Stimulated activated CD4-positive, alpha-beta T cell treated with anti-CD3 and anti-CD28 coated beads, Interleukin-15, amount 100 ng/mL, for 1 hour (primary cell): ENCODE measurements at places on chromosomes 13 and 19.
A peak's percentile ranks its signal among the peaks of the same experiment; 100 is the strongest.

DNA sequence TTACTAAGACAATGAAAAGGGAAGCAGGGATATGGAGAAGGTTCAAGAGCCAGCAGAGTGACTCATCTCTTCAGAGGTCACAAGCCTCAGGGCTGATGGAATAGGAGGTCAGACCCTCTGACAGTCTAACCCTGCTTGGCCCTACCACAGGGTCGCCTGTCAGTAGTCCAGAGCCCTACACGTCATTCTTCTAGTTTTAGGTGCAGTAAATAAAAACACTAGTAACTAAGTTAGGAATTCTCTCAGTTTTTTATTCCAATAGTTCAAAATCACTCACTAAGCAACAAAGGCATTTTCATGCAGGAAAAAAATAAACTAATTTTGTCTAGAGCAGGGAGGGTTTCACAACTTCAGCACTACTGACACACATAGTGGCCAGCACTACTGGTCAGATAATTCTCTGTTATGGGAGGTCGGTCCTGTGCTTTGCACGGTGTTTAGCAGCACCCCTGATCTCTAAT, 27.2 kb downstream of the FOXO1 start:
- no peak for DNase-seq

GRCh38 chr19:18102916-18103542, 5.5 kb downstream of the MAST3 start:
- DNase-seq, result no peak

DNA sequence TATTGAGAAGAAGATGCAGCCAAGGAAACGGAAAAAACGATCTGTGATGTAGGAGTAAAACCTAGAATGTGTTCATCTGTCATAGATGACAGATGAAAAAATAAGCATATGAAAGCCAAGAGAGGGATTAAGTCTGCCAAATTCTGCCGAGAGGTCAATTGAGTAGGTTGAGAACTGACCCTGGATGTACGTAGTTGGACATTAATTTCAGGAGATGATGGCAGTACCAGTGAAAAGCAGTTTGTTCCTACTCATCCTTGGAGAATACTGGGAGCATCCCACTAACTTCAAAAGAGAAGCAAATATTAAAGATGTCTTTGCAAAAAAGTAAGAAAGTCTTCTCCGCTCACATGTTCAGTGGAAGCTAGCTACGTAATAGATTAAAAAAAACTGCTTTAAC, 11.8 kb upstream of the FGF9 start:
- no peak for DNase-seq

DNA sequence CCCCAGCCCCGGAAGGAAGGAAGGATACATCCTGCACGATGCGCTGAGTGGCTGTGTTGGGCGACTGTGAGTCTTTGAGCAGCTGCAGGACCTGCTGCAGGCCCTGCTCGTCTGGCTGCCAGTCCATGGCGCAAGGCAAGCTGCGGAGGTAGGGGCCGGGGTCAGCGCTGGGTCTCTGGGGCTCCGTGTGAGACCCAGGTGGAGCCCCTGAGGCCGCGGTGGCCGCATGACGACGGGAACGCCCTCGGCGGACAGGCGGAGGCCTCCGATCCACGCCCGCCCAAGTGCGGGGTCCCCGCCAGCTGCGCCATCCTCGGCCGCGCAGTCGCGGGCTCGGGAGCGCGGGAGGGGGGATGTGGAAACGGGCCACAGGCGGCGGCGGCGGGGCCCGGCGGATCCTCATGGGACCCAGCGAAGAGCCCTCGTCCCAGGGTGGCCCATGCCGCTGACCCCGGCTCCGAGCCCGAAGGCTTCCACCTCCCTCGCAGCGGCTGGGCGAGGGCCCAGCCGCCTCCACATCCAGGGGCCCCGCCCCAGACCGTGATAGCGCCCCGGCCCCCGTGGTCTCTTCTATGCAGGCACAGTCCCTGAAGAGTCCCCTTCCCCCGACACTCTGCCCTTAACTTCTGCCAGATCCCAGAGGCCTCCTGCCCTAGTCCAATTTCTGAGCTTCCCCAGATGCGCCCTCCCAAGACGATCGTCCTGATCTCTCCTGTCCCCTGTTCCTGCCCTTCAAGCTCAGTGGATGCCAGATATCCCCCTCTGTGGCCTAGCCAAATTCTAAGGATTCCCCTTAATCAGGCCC, 2.7 kb downstream of the TNPO2 start:
- no peak for DNase-seq

DNA sequence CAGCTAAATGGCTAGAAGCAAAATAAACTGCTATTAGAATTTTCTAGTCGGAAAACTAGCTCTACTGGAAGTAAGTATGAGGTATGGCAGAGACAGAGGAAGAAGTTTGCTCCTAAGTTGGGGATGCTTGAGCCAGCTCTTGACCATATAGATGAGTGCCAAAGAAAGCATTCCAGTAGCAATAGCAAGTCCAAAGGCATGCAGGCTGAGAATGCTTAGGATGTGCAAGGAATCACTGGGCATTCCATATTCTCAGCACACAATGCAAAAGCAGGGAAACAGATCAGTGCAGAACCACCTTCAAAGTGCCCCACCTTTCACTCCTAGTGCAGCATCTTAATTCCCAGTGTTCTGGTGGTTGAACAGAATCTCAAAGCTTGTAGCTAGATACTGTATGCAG, 32.9 kb downstream of the SERTM1 start:
- DNase-seq, result no peak

- no peak for DNase-seq
Observed at GRCh38 chr13:49063497-49063896, 87.8 kb downstream of the FNDC3A start.

DNA sequence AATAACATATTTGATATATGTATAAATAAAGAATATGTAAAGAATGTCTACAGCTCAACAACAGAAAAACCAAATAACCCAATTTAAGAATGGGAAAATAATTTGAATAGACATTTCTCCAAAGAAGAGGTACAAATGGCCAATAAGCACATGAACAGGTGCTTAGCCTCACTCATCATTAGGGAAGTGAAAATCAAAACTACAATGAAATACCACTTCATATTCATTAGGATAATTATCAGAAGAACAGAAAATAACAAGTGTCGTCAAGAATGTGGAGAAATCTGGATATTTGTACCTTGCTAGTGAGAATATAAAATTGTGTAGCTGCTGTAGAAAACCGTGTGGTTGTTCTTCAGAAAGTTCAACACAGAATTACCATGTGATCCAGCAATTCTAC, 8.4 kb upstream of the SUPT20H start:
- no peak for DNase-seq

- DNase-seq, result peak; percentile 37
Observed at GRCh38 chr19:50147462-50148423, 15.3 kb downstream of the IZUMO2 start.

DNA sequence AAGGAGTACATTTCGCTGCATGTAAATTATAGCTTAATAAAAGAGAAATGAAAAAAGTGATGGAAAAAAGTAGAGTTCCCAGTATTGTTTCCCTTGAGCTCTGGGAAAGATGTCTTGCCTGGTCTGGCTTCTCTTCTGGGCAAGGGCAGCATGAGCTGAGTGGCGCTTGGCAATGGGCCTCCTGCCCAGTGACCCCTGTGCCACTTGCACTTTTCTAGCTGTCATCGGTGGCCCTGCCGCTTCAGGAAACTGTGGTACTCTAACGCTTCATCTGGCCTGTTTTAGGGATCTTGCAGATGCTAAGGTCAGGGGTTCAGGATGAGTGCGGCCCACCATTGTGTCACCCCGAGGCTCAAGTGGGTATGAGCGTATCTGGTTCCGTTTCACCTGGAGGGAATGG, 161.4 kb downstream of the MTUS2 start:
- no peak for DNase-seq

- DNase-seq, result no peak
Observed at GRCh38 chr19:4215807-4216206, 13.5 kb upstream of the EBI3 start.

DNA sequence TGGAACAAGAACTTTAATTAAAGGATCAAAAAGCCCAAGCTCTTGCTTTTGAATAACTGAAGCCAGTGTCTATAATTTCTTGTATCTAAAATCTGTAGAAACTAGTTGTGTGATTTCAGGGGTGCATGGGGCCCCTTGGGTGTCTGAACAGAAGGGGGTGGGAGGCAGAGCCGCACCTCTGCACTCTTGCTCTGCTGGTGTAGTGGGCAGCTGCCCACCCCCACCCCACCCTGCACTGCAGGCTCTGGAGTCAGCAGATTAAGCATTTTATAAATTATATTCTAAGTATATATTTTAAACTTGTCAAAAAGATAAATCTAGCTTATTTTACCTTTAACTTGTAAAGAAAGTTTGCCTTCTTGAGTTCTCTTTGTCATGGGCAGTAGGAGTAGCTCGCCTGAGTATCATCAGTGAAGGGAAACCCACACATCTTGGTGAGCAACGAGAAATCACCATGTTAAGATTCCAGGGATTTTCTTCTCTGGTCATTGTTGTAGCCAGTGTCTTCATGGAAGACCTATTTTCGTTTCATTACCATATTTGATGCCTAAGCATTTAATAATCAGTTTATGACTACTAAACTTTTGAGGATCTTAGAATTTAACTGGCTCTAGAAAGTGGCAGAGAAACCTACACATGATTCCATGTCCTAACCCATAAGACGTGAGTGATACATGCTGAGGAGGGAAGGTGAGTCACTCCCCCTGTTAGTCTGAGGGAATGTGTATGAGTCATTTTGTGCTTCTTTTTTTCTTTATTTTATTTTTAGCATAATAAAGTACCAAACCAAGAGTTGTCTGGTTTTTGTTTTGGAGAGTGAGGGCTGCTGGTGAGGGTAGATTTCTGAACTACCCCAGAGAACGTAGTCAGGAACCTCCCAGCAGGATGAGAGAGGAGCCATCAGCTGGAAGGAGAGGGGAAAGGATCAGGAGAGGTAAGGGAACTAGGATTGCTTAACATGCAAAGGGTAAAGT, 7.7 kb downstream of the UBE2L5 start:
- DNase-seq, result no peak

DNA sequence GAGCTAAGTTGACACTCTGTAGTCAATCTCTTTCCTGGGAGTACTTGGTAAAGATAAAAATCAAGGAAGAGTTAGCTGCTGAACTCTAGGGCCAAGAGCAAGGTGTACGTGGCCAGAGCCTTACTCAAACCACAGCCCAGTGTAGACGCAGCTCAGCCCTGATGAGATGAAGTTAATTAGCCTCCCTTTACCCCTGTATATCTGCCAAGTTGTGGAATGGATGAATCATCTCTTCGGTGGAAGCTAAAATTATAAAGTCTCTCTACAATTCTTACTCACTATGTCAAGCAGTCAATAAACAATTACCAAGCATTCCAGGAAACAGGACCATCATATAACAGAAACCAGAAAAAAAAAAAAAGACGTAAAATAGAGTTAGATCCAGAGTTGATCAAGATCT, 146.9 kb upstream of the UFM1 start:
- no peak for DNase-seq
